Body of pancreas (tissue), 4 donors: ENCODE measurements at places on chromosomes 2 and 18.
A peak's percentile ranks its signal among the peaks of the same experiment; 100 is the strongest.

- no peaks in the 10 kb centered on the region for H3K36me3 ChIP-seq
- peak overlapping the region; percentile 86 for H3K27ac ChIP-seq
- H3K4me3 ChIP-seq: no peak overlapping the region
- H3K27me3 ChIP-seq: no peaks in the 10 kb centered on the region
These were observed 24.1 kb downstream of the GATA6 start for GRCh38 chr18:22193466-22193865.

- no peak overlapping the region for H3K4me3 ChIP-seq
- H3K4me1 ChIP-seq: peaks cover 5% of the 10 kb centered on the region
- H3K36me3 ChIP-seq: no peaks in the 10 kb centered on the region
- H3K27me3 ChIP-seq: no peaks in the 10 kb centered on the region
These were observed 39.7 kb downstream of the SH3RF3 start for GRCh38 chr2:109168716-109169115.

DNA sequence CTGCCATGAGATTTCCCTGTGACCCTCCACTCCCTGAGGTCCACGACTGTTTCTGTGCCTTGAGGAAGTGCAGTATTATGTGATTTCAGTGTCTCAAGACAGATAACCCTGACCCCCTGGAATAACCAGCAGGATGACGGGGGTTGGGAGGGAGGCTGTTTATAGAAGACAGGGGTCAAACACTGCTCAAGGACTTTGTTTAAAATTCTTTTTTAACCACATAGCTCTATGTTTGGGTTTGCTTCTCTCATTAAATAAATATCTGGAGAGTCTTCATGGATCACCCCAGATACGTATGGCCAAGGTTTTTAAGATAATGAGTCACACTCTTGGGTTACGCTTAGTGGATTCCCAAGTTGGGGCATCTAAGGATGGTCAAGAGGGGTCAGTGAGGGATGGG lies 523.8 kb upstream of the TNP1 start:
- H3K4me1 ChIP-seq: no peaks in the 10 kb centered on the region
- H3K36me3 ChIP-seq: no peaks in the 10 kb centered on the region
- no peaks in the 10 kb centered on the region for H3K27me3 ChIP-seq
- H3K27ac ChIP-seq: no peak overlapping the region

DNA sequence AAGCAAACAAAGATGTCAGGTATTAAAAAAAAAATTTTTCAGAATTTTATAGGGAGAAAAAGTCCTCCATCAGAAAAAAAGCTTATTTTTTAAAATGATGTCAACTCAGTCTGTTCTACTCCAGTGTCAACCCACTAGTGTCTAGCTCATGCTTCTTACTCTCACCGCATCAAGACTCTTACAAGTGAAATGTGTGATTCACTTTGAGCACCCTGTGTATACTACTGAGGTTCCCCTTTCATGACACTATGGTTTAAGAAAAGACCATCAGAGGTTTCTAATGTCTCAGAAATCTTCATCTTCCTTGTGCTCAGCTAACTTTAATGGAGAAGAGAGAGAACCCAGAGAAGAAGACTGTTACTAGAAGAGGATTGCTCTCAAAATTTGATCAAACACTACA lies 43.4 kb downstream of the FEZ2 start:
- no peak overlapping the region for H3K4me3 ChIP-seq
- no peaks in the 10 kb centered on the region for H3K27me3 ChIP-seq
- no peak for DNase-seq
- H3K4me1 ChIP-seq: no peaks in the 10 kb centered on the region
- no peaks in the 10 kb centered on the region for H3K36me3 ChIP-seq

DNA sequence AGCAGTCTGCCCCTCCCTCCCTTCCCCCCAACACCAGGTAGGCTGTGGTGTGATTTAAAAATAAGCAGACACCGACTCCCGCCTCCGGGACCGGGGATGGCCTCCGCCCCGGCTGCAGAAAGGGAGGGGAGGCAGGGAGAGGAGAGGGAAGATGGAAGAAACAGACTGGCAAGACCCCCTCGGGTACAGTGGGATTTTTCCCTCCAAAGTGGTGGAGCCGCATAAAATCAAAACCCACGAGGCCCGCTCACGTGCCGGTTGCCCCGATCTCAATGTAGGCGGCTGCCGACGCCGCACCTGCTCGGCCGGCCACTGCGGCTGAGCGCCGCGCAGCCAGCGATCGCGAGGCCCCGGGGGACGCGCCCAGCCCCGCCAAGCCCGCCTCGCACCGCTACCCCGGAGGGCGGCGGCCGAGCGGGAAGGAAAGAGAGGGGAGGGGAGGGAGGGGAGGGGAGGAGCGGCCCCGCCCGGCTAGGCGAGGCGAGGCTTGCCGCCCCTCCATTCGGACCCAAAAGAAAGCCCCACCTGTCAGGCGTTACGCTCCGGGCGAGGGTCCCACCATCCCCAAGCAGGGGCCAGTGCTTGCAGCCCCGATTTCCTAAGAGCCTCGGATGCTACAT lies 811 bp downstream of the ADD2 start:
- H3K36me3 ChIP-seq: no peaks in the 10 kb centered on the region
- no peak for DNase-seq
- peak overlapping the region; percentile 60 for H3K4me3 ChIP-seq
- no peak overlapping the region for H3K27ac ChIP-seq
- H3K27me3 ChIP-seq: no peaks in the 10 kb centered on the region

GRCh38 chr2:25842155-25842554 lies 36.1 kb downstream of the ASXL2 start:
- H3K4me1 ChIP-seq: peaks cover 4% of the 10 kb centered on the region
- no peak overlapping the region for H3K27ac ChIP-seq
- DNase-seq: no peak
- H3K36me3 ChIP-seq: no peaks in the 10 kb centered on the region
- H3K27me3 ChIP-seq: no peaks in the 10 kb centered on the region

GRCh38 chr18:58038063-58038462 lies 6.0 kb upstream of the NEDD4L start:
- H3K27ac ChIP-seq: no peak overlapping the region
- H3K4me1 ChIP-seq: no peaks in the 10 kb centered on the region
- H3K4me3 ChIP-seq: no peak overlapping the region

GRCh38 chr2:66490588-66491001 lies 55.7 kb downstream of the MEIS1 start:
- no peaks in the 10 kb centered on the region for H3K27me3 ChIP-seq
- peak overlapping the region; percentile 40 for H3K27ac ChIP-seq
- no peak overlapping the region for H3K4me3 ChIP-seq
- DNase-seq: no peak
- H3K36me3 ChIP-seq: no peaks in the 10 kb centered on the region

- no peak overlapping the region for H3K4me3 ChIP-seq
- H3K4me1 ChIP-seq: peaks cover 20% of the 10 kb centered on the region
- no peak for DNase-seq
These were observed 194.9 kb upstream of the CHAC2 start for GRCh38 chr2:53572696-53573095.

- no peak overlapping the region for H3K4me3 ChIP-seq
- peak overlapping the region; percentile 38 for H3K27ac ChIP-seq
- no peak for DNase-seq
- no peaks in the 10 kb centered on the region for H3K36me3 ChIP-seq
- peaks cover 7% of the 10 kb centered on the region for H3K4me1 ChIP-seq
These were observed 800.4 kb upstream of the ID2 start for GRCh38 chr2:7881466-7881865.

DNA sequence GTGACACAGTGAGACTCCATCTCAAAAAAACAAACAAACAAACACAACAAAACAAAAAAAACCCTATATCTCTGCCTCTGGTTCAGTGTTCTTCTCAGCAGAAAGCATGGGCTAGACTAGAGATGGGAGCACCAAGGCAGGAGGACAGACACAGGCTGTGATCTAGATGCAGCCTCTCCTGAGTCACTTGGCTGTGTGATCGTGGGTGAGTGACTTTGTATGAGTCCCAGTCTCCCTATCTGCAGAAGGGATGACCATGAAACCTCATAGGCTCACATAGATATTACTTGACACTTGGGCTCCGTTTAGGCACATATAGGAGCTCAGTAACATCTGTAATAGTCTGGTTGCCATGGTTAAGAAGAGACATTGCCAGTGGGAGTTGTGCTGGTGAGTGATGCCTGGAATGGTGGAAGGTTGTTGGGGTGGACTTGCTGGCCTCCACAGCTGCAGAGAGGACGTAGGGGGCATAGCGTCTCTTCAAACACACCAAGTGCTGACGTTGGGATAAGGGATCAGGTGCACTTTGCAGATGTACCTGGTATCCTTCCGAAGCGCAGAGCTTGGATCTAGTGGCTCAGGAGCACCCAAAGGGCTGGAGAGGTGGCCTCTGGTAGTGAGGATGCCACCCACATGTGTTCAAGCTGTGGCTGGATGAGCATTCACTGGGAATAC lies 318.9 kb upstream of the HS6ST1 start:
- no peak for DNase-seq
- no peaks in the 10 kb centered on the region for H3K36me3 ChIP-seq
- H3K27me3 ChIP-seq: no peaks in the 10 kb centered on the region
- H3K4me3 ChIP-seq: no peak overlapping the region
- H3K4me1 ChIP-seq: no peaks in the 10 kb centered on the region
- no peak overlapping the region for H3K27ac ChIP-seq

DNA sequence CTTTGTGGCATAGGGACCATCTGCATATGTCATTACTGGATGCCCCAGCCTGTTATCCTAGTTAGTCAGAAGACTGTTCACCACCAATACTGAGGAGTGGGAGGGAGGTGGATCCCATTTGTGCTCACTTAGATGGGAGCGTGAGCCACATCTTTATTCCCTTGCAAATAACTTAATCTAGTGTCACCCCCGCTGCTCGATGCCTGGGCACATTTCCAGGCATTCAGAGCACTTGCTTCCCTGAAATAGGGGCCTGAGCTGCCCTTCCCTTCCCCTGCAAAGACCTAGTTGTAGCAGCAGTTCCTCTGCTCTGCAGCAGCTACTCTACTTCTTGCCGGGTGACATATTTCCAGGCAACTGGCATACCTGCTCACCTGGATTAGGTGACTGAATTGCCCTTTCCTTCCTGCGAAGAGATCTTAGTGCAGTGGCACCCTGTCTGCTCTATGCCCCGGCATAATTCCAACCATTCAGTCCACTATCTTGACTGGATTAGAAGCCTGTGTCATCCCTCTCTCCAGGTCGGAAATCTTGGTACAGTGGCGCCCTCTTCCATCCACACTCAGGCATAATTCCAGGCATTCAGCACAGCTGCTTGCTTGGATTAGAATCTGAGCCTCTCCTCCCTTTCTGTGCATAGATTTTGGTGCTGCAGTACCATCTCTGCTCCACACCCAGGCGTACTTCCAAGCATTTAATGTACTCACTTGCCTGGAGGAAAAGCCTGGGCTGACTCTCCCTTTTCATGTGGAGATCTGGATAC lies 1389.1 kb upstream of the TMEFF2 start:
- no peaks in the 10 kb centered on the region for H3K36me3 ChIP-seq
- DNase-seq: no peak
- no peaks in the 10 kb centered on the region for H3K4me1 ChIP-seq
- H3K27ac ChIP-seq: no peak overlapping the region
- no peaks in the 10 kb centered on the region for H3K27me3 ChIP-seq

DNA sequence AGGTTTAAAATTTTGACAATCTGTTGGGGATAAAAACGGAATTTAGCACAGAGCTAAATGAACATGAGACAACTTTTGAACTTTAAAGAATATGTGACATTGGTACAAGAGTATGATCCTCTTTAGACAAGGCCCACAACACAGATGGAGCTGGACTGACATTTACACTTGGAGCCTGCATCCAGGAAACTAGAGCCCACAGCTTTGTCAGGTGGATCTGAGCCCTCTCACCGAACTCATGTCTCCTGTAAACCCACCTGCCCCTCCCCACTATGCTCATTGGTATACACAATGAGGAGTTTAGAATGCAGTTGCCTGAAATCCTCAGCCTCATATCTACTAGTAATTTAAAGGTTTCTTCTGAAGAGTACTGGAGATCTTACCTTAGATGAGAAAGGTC lies 22.1 kb upstream of the ACAA2 start:
- no peak overlapping the region for H3K27ac ChIP-seq
- no peak overlapping the region for H3K4me3 ChIP-seq
- DNase-seq: no peak
- peaks cover 17% of the 10 kb centered on the region for H3K4me1 ChIP-seq
- H3K36me3 ChIP-seq: no peaks in the 10 kb centered on the region
- no peaks in the 10 kb centered on the region for H3K27me3 ChIP-seq

DNA sequence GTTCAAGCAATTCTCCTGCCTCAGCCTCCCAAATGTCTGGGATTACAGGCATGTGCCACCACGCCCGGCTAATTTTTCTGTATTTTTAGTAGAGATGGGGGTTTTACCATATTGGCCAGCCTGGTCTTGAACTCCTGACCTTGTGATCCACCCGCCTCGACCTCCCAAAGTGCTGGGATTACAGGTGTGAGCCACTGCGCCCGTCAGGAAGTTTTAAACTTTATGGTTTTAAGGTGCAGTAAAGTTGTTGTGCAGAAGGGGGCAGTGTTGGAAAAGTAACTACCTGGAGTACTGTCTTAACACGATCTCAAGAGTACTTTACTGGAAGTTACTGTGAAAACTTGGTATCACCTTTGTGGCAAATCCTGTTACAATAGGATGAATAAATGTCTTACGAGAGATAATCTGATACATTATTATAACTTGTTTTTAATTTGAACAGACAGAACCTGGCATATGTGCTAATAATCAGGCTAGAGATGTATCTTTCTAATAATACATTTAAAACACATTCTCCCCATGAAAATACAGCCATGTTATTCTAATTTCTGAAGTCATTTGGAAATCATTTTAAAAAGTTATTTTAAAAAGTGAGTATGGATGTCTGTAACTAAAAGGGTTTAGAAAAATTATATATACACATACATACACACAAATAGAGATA lies 10.8 kb downstream of the SPDYA start:
- H3K4me1 ChIP-seq: no peaks in the 10 kb centered on the region
- H3K4me3 ChIP-seq: no peak overlapping the region

DNA sequence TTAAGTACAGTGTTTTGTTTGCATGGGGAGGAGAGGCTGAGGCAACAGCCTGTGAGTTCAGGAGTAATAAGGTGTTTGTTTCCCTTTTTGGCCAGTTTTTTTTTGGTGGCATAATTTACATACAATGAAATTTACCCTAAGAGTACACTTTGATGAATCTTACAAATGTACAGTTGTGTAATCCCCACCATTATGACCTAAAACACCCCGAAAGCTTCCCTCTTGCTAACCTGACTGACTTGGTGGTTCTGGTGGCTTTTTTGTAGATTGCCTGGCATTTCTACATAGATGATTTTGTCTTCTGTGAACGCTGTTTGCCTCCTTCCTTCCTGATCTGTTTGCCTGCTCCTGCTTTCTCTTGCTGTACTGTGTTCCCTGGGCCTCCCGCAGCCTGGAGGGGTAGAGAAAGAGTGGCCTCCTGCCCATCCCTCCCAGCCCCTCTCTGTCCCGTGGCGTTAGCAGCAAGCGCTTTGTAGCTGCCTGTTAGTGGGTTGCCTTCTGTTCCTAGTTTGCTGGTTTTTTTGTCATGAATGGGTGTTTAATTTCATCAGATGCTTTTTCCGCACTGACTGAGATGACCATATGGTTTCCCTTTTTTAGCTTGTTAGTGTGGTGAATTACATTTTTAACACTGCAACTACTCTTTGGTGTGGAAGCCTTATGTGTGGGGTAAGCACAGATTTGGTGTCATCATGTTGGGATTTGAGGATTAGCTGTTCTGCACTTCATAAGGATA lies 32.1 kb downstream of the ASAP2 start:
- no peak overlapping the region for H3K27ac ChIP-seq
- no peak overlapping the region for H3K4me3 ChIP-seq
- no peaks in the 10 kb centered on the region for H3K36me3 ChIP-seq
- H3K4me1 ChIP-seq: peaks cover 23% of the 10 kb centered on the region
